ENCODE measurements at places on chromosomes 16 and 17.

DNA sequence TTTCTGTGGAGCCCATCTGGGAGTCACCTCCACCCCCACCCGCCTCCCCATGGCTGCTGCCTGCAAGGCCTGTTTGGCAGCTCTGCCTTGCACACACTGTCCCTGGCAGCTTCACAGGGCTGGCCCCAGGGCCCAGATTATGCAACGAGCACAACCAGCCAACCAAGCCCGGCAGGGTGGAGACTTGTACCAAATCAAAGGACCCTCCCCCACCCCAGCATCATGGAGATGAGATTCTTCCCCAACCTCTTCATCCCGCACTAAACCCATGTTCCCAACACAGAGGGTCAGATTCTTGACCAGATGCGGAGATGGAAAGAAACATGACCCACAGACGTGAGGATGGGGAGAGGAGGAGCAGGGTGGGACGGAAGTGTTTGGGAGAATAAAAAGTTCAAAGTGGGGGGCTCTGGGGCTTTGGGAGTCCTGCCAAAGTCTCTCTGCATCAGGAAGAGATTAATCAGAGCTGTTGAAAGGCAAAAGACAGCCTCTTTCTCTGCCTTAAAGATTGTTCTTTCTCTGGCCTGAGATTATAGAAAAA, 3.8 kb downstream of the SMARCD2 start:
- no peak for DNase-seq

- no peak for DNase-seq
Measured at GRCh38 chr16:87484487-87485331, 8.1 kb downstream of the ZCCHC14 start.

GRCh38 chr17:66684261-66684660, 150.7 kb upstream of the CACNG5 start:
- DNase-seq, result no peak

GRCh38 chr17:72937707-72938106, 154.8 kb downstream of the SLC39A11 start:
- no peak for DNase-seq

GRCh38 chr17:80754846-80755245, 210.2 kb downstream of the RPTOR start:
- no peak for DNase-seq

GRCh38 chr16:27582883-27583282, 32.9 kb downstream of the KATNIP start:
- no peak for DNase-seq

DNA sequence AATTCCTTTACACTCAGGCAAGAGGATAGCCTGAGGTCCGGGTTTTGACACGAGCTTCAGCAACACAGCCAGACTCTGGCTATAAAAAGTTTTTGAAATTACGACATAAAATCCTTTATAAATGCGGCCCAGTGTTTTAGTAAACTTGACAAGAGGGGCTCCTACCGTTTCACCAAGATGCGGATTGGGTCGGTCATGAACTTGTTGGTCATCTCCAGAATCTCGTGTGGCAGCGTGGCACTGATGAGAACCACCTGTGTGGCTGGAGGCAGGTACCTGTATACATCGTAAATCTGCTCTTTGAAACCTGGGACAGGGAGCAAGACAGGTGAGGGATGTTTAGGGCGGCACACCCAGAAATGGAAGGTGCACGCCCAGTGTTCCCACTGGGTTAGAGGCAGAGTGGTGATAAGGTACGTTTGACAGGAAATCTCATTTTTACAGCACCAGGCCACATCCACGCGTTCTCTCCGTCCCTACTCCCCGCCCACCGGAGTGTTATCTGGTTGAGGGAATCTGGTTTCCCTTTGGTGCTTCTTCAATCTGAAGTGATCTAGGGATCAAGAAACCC, 8.0 kb downstream of the EIF4A3 start:
- no peak for DNase-seq

DNA sequence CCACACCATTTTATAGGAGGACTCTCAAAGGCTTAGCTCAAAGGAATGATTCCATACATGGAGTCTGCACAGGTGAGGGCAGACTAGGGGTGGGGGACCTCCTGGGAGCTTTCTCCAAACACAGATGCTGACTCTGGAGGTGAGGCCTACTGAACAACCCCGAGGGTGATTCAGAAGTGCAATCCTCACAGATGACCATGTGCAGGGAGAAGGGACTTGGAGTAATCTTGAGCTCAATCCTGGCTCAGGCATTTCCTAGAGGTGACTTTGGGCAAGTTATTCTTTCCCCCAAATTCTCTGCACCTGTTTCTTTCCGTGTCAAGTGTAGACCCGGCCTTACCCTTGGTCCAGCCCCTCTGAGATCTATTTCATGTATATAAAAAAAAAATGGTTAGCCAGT, 401.5 kb downstream of the SLC39A11 start:
- DNase-seq, result no peak

Measured in stimulated activated CD4-positive, alpha-beta T cell treated with anti-CD3 and anti-CD28 coated beads, Interleukin-1b, Interleukin-23, amount 100 ng/mL, for 1 hour (primary cell).